Left forelimb (tissue), 1 donor: ENCODE measurements at places on chromosomes 7 and 10.

DNA sequence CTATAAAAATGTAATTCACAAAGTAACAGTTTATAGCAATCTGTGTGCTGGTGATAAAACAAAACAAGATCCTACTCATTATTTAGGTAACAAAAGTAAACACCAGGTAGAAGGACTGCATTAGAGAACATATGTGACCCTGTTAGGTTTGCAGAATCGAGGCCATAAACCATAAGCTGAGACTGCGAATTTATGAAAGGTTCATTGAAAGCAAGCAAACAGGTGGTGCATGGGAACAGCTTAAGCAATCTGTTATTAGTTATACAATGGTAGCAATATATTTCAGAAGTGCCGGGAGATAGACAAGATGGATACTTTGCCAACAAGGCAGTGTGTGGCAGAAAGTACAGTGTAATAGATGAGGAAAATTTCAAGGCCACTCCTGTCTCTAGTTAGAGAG lies 23.5 kb upstream of the FAM133B start:
- DNase-seq, result no peak

GRCh38 chr10:77087366-77087765 lies 550.2 kb downstream of the KCNMA1 start:
- no peak for DNase-seq

DNA sequence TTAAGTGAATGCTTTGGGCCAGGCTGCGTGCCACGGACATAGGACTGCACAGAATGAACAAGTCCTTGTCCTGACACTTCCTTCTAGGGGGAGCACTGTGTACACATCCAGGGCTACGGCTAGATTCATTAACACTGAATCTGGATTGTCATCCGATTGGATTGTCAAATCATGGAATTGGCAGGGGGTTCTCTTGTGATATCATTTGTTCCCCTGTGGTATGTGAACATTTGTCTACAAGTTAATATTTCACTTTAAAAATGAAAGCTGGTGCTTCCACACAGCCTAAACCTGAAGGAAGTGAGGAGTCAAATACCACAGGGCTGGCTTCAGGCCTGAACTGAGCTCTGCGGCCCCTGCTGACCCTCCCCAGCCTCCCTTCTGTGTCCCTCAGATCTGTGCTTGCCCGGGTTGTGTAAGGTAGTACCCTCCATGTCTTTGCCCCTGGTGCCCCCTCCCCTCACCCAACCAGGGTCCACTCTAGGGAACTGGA lies 75.6 kb downstream of the SNX10 start:
- no peak for DNase-seq

DNA sequence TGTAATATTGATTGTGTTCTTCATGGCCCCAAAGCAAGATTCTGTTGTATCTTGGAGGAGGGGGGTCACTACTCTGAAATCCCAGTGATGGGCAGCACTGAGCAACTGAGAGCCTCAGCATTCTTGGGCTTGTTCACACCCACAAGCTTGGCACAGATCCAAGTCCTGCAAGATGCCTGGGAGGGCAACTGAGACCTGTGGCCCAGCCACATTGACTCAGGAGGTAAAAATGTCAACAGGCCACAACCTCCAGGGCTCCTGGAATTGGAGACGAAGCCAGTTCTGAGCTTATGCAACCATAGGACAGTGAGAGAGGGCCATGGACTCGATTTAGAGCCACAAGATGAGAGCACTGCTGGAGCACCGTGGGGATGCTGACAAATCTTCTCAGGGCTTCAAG lies 3.1 kb upstream of the DOCK1 start:
- DNase-seq, result no peak

DNA sequence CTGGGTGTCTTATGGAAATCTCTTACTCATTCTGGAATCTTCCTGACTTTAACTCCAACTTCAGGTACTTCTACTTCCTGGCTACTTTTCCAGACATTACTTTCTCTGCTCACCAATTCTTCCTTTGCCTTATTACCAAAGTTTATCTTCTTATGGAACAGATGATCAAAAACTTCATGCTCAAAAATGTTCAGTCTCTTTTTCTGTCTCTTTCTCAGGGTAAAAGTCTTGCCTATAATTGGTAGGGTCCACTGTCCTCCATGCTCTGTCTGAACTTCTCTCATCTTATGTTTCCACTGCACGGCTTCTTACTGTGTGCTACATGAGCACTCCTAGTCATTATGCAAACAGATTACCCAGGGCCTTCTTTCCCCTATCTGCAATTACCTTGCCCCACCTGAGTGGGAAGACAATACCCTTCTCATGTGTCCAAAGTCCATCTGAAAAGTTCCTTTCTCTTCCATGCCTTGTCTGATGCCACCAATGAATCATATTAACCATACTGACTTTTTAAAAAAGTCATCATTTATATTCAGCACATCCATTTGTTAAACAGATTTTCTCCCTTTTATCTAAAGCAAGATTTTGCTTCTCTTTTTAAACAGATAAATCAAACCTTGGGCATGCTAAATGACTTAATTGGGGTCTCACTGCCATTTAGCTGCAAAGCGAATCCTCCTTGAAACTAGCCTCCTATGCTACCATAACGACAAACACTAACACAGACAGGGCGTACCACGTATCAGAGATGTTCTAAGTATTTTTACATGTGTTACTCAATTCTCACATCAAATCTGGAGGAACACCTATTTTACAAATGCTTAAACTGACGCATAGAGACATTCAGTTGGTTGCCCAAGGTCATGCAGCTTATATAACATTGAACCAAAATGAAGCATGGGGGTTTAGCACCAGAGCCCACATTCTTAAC lies 48.8 kb downstream of the SEMA3C start:
- DNase-seq, result no peak

- no peak for DNase-seq
Measured at GRCh38 chr7:138066954-138067394, 9.3 kb upstream of the AKR1D1 start.

- DNase-seq, result no peak
Measured at GRCh38 chr10:9045311-9045710, 990.8 kb downstream of the GATA3 start.

GRCh38 chr7:80721883-80722615 lies 83.6 kb downstream of the CD36 start:
- DNase-seq, result no peak

- no peak for DNase-seq
Measured at GRCh38 chr7:42614636-42615035, 297.2 kb downstream of the C7orf25 start.

DNA sequence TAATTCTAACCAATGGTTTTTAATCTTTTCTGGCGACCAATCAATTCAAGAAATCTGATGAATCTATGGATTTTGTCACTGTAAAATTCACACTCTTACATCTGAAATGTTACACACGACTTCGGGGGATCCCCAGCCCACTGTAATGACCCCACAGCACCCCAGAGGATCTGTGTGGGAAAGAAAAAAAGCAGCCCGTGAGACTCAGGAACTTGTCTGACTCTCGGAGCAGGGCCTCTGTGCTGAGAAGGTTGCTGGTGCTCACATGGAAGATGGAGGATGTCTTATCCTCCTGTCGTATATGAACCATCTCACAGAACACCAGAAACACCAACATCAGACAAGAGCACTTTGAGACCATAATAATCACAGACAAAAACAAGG lies 228.4 kb upstream of the INHBA start:
- DNase-seq, result no peak

- no peak for DNase-seq
Measured at GRCh38 chr10:101725296-101726114, 30.5 kb upstream of the FBXW4 start.

- no peak for DNase-seq
Measured at GRCh38 chr10:118746246-118746645, 8.5 kb downstream of the CACUL1 start.

- no peak for DNase-seq
Measured at GRCh38 chr10:104472505-104472904, 118.9 kb downstream of the CFAP58 start.

DNA sequence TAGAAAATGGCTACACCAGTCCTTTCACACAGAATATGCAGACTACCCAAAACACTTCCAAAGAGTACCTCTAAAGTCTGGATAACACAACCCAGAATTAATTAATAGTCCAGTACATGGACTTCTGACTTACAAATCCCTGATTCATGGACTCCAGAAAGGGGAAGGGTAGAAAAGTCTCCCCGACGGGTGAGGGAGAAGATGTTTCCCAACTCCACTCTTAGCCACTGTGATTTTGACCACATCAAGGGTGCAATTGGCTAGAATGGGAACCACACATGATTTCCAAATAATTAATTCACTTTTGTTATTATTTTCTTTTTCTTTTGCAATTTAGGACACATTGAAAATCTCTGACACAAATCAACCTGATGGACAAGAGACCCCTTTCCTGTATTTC lies 1.4 kb downstream of the TMEM130 start:
- no peak for DNase-seq

DNA sequence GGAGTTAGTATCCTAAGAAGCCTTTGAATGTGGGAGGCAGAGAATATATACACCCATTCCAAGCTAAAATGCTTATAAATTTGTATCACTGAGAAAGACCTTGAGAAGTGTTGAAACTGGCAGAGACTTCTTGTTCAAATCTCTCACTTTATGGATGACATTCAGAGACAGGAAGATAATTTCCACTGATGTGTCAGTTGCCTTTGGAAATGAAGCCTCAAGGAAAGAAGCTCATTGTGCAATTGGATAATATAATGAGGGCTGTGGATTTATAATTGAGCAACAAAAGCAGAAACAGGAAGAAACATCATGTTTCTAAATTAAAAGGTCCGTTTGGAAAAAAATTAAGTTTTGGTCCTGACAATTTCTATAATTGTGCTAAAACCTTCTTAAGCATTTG lies 789.9 kb upstream of the IGFBP3 start:
- DNase-seq, result no peak

- no peak for DNase-seq
Measured at GRCh38 chr7:127946847-127947246, 84.4 kb downstream of the LRRC4 start.

DNA sequence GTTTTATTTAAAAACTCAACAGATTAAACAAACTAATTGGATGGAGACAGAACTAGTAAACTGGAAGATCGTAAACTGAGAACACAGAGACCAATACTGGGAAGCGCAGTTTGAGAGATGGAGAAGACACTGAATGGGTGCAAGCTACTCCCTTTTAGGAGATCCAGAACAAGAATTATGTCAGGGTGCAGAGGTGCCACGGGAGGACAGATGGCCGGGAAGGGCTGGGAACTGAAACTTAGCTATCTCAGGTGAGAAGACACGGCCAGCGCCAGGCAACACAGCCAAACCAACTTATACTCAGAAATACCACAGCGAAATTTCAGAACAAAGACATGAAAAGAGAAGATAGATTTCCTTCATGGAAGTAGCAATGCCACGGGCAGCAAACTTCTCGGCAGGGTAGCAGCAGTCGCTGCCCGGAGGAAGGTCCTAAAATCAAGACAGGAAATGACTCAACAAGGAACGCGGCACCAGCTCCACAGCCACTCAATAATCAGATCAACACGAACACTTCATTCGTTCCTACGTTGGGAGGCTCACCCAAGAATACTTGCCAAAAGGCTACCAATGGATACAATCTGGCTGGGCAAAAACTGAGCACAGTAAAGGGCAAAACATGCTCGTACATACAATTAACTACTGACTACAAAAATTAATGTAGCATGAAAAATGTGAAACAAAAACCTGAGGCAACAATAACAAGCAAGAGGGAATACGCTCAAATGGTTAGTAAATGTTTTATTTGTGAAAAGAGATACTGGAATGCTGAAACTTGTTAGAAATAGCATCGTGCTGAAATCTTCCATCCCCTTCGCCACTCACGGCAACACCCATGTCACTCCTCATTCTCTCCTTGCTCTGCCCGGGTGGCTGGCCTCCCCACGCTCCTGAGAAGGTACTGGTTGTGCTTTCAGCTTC lies 2.2 kb upstream of the LRRC27 start:
- no peak for DNase-seq

DNA sequence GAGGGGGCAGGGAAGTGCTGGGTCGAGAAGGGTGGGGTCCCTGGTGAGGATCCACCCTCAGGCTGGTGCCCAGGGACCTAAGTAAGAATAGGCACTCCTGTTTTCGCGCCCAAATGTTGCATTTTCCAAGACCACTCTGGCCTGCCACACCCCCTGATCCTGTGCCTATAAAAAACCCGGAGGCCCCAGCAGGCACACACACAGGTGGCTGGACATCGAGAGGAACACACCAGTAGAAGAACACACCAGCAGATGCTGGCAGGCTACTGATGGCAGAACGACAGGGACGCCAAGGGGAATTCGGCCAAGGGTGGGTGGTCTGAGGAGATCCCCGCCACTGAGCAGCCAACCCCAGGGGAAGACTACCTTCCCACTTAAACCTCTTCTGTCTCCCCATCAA lies 633.9 kb upstream of the POT1 start:
- no peak for DNase-seq

DNA sequence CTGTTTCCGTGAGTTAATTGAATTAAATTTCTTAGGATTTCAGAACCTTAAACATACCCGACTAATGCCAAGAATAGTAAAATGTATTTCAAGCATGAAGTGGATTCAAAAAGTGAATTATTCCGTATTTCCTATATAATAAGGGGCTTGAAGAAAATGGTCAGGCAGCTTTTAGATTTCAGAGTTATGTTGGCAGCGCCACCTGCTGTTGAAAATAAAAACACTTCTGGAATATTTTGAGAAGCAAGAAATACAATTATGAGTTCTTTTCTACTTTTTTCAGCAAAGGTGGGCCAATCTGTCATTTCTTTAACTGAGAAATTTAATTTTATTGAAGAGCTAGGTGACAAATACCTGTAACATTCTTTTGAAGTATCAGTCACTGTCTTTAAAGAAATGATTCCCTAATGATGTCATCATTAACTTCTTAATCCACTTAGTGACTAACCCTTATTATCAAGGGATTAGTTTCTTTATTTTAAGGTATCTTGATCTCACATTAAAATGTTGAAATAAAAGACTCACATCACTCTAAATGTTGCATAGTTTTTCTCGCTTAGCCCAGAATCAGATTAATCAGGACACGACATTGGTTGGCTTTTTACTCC lies 36.6 kb upstream of the AGR3 start:
- no peak for DNase-seq

DNA sequence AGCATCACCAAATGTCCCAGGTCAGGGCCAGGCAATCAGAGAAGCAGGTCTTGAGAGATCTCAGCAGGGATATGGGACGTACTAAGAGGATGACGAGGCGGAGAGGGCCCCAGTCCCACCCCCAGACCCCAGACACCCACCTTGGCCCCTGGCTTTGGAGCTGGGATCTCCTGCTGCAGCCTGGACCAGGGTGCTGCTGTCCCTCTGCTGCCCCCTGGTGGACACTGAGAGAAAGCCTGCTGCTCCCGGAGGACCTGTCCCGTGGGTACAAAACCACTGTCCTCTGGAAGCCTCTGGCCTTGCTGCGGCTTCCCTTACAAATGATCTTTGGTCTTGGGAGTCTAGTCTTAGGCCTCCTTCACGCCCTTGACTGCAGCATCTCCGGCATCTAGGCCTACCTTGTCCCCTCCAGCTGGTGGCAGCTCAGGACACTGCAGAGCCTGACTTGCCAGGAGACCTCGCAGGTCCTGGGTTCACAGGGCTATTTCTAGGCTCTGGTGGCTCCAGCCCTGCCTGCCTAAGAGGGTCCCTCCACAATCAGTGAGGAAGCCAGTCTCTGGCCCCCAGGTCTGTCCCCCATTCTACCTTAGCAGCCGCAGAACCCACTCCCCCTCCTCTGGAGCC lies 97.1 kb downstream of the RGS10 start:
- peak; percentile 89 for DNase-seq
